AG08395 (cell line): ENCODE measurements at places on chromosomes 2 and 18.

- no peak for DNase-seq
These were observed 69.9 kb downstream of the CYP26B1 start for GRCh38 chr2:72077702-72078169.

DNA sequence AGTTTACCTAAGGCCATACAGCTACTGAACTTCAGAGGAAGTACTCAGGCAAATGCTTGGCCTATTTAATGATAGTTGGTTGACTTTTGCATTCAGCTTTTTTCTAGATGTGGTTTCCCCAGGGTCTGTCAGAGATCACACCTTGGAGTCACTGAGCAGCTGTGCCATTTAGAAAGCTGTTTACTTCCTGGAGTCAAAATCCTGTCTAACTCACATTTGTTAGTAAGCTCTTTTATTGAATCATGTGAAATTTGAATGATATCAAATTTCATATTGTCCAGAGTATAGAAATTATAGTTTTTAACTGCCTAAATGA is 7.6 kb upstream of the TRIB2 start:
- no peak for DNase-seq

- DNase-seq = no peak
These were observed 30.7 kb downstream of the METTL4 start for GRCh38 chr18:2540575-2540974.

- DNase-seq = no peak
These were observed 97.1 kb downstream of the LIPG start for GRCh38 chr18:49658823-49659404.

DNA sequence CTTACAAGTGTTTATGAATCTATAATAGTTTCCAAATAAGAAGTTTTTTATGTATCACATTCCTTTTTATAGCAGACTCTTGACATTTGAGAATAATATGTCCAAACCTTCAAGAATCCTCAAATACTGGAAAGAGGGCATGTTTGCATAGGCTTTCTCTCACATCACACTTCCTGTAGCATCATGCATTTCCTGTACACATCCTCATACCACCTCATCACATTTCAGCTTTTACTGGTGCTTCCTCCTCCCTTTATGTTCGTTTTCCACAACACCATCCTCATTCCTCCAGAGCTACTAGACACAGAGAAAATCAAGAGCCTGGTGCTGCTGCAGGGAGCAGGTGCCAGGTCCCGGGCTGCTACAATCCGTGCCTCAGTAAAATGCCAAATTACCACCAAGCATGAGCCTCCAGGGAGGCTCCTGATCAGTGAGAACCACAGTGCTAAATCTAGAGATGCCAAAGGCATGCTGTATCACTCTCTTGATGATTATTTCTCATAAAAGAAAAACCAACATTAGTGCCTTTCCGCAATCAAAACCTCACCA is 137.7 kb upstream of the CYP1B1 start:
- DNase-seq = no peak

DNA sequence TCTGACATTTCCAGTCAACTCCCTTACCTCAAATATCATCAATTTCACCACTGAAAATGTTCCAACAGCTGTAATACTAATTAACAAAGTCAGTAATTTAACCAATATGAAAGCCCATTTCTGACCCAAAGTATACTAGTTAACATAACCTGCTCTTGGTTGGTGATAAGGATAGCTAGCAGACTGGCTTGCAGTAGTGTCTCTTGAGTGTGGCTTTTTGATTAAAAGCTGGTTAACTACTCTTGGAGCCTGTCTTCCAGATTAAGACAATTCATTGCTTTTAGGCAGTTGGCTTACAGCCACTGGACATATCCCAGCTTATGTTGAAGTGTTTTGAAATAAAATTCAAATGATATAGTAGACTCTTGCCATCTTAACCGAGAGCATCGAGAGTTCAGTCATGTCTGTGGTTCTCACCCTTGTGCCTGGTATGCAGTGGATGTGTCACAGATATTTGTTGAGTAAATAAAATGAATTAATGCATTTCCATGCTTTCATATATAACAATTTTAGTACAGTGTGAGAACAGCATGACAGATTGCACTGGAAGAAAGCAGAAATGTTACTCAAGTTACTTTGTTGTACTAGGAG is 158.1 kb downstream of the TANC1 start:
- DNase-seq = peak; percentile 68

GRCh38 chr2:222024932-222025880 is 273.6 kb downstream of the PAX3 start:
- peak; percentile 31 for DNase-seq

DNA sequence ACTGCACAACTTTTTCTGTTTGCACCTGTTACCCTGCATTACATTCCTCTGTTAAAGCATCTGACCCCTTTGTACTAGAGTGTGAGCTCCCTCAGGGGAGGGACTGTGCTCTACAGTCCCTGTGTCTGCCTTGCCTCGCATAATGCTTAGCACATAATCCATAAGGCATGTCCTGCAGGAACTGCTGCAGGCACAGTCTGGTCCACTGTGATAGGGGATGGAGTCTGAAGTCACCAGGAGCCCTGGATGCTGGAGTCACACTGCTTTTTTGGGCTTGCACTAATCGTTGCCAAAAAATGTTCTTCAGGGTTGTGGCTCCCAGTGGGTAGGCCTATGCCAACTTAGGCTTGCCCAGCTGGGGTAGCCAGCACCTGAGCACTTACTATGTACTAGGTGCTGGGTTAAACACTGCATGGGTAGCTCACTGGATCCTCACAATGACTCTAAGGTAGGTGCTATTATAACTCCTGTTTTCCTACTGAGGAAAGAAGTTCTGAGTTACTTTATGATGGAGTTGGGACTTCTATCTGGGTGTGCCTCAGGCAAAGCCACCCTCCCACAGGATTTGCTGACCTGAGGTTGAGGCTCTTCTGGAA is 33.3 kb downstream of the COPS7B start:
- DNase-seq = no peak

- no peak for DNase-seq
These were observed 21.6 kb downstream of the PMAIP1 start for GRCh38 chr18:59921384-59921891.
